Naive thymus-derived CD4-positive, alpha-beta T cell (primary cell): ENCODE measurements at places on chromosomes 1 and 21.

DNA sequence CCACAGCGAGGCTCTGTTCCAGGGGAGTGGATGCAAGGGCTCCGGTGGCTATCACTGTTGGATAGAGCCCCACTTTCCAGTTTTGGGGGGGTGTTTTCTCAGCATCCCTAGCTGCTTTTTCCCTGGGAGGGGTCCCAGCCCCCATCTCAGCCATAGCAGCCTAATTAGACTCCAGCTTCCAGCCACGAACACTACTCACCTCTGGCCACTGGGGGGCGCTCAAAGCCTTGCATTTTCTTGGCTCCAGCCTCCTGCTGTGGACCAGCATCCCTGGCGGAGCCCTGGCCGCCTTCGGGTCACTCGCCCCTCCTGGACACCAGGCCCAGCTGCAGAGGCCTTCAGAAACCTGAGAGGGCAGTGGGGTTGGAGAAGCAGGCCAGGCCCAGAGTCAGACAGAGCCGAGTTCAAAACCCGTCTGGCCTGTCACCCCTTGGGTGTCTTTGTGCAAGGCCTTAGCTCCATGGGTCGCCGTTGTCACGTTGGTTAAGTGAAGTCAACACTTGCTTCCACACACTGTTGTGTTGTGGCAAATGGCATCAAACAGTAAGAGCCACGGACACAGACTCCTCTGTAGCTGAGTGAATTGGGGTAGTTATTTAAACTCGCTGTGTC lies 93.5 kb upstream of the ACTL8 start:
- peak; percentile 18 for DNase-seq

DNA sequence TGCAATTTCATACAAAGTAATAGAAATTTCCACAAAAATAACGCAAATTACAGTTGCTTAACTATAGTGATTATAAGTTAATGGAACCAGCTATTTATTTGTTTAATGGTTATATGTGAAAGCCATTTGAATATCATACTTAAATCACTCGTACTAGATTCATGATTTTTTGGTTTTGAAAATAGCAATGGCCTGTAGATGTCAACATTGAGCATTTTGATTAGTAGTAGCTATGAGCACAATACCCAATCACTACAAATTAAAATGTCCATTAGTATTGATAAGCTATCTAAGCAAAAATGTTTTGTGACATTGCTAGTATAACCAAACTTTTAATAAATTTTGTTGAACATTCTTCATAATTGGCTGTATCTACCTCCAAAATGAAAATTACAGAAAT lies 10.0 kb downstream of the COL24A1 start:
- DNase-seq: no peak

DNA sequence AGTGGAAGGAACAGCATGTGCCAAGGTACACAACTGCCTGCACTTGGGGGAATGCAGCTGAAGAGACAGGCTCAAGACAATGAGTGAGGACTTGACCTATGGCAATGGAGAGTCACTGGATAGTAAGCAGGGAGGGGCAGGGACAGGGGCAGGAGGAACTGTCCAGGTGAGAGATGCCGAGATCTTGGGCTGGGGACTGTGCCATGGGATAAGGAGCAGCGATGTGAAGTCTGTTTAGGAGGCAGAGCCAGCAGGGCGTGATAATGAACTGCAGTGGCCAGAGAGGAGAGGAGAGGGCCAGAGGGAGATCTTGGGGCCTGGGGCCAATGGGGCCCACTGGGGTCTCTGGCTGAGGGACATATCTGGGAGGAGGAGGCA lies 17.8 kb upstream of the EPB41 start:
- DNase-seq: no peak

- no peak for DNase-seq
These were observed 9.1 kb downstream of the LAMC2 start for GRCh38 chr1:183195142-183195574.

GRCh38 chr1:2049225-2049717 lies 940 bp upstream of the PRKCZ start:
- DNase-seq: no peak

- DNase-seq: peak; percentile 1
These were observed 67.6 kb upstream of the ABCG1 start for GRCh38 chr21:42151148-42151947.

DNA sequence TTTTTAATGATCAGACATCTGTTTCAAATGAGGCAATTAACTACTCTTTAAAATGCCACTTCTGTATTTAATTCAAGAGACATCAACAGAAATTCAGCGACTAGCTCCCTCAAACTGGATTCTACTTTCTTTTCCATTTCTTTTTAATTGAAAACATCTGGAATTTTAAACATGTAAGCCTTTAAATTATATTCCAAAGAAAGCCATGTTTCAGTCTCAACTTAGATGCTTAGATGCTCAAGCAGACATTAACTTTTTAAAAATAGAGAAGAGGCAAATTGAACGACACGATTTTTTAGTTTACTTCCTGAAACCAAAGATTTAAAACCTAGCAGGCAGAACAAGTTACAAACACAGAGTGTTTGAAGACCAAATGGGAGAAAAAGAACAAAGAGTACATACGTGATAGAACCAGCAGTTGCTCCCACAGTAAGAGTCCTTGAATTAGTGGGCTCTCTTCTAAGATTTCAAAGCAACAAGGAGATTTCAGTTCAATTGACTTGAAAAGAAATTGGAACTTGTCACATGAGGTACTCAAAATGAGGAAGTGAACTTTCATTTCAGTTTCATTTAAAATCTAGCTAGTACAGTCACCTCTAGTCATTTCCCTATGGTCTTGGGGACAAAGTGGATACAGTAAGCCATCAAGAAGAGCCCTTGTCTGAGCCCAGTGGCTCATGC lies at the start of gene CTSS:
CTSS (minus strand) TSS at position 483 of the 681 bp plus-strand sequence. CDS start 1,015 bp downstream, outside the sequence.
- no peak for DNase-seq

DNA sequence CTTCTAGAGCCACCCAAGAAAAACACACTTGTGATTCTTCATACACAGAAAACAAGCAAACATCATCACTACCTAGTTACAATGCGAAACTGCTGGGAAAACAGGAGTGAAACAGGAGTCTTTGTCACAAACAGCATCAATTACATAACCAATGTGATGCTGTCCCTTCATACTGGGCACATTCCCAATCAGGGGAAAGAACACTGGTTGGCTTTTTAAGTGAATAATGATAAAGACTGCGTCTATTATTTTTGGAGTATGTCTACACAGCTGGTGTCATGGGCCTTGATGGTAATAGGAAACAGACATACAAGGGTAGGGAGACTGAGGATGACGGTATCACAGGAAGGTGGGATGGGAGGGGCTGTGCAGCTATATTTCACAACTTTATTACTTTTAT lies 43.3 kb downstream of the SIPA1L2 start:
- DNase-seq: no peak

GRCh38 chr1:245260883-245261282 lies 106.1 kb downstream of the KIF26B start:
- no peak for DNase-seq

DNA sequence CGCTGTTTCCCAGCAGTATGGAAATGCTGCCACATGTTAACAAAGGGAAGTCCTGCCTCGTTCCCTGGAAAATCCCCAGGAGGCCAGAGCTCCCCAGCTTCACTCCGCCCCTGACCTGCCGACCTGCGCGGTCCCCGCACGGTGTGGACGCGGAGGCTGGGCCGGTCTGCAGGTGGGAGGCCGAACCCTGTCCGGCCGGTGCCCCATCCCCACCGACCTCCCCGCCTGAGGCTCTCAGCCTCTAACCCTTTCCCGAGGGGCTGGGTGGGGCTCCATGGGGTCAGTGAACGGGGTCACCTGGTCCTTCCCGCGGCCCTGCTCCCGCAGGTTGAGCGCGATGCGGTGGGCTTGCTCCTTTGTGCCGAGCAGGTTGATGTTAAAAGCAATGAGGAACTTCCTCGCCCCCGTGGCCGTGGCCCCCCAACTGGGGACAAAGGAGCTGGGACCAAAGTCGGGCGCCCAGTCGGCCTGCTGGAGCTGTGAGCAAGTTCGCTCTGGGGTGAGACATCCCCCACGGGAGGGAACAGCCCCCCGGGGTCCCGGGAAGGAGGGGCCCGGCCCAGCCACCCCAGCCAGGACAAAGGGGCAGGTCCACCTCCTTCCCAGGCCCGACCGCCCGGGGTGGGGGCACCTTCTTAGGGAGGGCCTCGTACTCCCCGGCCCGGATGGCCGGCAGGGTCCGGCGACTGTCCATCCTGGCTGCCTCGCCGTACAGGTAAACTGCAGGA lies 4.0 kb downstream of the FTCD start:
- no peak for DNase-seq

- DNase-seq: no peak
These were observed 48.2 kb downstream of the RAB3GAP2 start for GRCh38 chr1:220224033-220224432.

DNA sequence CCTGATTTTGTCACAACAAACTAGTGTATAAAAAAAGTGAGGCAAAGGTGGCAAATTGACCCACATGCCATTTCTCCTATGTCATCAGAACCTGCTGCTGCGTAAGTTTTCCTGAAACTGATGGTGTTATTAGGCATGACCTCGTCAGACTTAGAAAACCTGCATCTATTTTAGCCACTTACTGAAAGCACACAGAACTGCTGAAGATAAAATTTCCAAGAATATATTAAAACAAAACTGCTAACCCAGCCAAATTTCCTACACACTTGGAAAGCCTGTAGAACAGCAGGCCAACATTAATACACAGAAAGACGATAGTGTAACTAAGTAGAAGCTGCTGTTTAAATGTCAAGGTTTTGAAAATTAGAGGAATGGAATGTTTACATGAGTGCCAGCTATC lies 674.5 kb upstream of the CXADR start:
- DNase-seq: no peak

DNA sequence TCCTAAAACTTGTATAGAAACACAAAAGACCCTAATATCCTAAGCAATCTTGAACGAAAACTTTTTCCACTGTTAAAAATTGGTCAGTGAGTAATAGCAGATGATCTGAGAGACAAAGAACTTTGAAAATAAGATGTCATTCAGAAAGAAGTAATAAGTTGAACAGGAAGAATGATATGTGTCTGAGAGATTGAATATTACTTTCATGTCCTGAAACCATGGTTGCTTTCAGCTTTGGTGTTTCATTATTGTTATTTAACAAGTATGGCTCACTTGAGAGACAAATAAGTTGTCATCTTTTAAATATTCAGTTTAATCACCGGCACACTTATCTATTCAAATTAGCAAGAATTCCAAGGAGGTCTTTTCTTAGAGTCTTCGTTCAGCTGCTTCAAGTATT lies 11.4 kb downstream of the PRKACB start:
- no peak for DNase-seq

DNA sequence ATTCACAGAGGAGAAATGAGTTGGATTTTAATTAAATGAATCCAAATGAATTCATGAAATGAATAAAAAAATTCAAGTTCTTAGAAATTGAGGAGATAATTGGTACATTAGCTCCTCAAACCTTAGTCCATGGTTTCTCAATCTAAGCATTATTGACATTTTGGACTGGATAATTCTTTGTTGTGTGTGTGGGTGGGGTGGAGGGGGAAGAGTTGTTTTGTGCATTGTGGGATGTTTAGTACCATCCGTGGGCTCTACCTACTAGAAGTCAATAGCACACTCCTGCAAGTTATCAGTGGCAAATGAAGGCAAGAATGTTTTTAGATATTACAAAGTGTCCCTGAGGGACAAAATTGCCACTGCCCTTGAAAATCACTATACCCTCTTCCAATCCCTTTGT lies 431.9 kb downstream of the PLPP3 start:
- DNase-seq: no peak

GRCh38 chr21:34130716-34130985 lies 57.3 kb downstream of the MRPS6 start:
- no peak for DNase-seq

- no peak for DNase-seq
These were observed 32.3 kb downstream of the SMAP2 start for GRCh38 chr1:40405812-40406211.

- DNase-seq: no peak
These were observed 85.3 kb upstream of the GPR88 start for GRCh38 chr1:100452641-100453040.

DNA sequence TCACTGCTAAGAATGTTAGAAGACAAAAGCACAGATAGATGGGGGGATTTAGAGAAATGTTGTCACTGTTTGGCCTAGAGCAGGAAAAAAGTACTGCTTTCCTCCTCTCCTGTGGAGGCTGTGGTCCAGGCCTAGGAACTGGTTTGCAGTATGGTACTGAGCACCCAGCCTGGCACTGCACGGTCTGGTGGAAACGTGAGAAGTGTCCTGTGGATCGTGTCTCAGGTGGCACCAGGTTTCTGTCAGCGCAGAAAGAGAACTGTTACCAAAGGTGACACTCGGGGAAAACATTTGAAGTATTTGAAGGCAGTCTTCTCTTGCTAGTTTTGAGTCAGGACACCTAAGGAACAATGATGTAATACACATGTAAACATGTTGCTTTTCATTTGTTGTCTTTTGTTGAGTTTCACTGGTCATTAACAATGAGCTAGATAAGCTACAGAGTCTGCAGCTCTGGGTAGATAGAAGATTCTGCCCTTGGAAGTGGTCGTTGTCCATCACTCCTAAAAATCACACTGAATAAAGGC lies 63.0 kb downstream of the B3GALNT2 start:
- no peak for DNase-seq

DNA sequence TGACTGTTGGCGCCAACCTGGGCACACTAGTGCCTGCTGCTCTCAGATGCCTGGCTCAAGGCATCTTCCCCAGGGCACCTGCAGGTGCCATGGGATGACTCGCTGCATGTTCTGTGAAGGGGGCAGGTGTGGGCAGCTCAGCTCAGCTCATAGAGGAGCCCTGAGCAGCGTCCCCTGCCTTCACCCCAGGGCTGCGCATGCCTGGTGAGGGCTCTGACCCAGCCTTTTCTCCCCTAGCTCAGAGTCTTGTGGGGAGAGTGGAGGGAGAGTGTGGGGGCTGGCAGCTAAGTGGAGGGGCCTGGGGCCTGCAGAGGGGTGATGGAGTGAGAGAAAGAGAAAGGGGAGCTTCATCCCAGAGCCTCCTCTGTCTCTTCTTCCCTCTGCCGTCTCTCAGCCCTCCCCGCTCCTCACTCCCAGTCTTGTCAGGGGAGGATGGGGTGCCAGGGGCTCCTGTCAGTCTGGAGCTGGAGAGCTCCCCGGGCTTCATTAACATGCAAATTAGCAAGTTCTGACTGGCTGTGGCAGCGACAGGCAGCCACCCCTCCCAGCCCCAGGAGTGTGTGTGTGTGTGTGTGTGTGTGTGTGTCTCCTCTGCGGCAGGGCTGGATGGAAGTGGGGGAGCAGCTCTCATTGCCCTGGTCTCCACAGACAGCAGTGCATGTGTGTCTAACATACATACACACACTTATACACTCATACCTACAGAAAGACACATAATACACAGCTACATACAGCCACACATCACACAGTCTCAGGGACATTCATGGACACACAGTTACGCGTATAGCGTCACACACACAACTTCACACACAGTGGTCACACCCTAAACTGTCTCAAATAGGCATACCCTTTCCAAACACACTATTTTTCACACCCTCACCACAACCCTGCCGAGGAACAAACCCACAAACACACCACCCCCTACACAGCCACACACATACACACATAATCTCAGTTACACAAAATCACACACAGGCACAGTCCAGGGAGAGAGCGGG lies 34.0 kb downstream of the FOXO6 start:
- DNase-seq: no peak

DNA sequence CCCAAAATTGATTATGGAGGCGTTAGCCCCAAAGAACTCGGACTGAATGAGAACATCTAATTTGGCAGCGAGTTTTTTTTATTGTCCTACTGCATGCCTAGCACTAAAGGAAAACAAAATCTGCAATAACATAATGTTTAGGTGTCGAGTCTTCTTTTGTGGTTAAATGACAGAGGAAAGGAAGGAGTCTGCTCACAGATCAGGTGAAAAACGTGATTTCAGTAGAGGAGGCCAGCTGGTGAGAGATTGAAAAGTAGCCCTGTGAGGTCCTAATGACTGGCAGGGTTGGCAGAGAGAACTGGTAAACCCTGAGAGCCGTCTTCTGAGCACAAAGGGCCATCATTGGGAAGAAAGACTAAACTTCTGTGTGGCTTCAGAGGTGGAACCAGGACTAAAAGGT lies 24.2 kb downstream of the WDTC1 start:
- DNase-seq: peak; percentile 33
